ENCODE measurements at places on chromosomes 13 and 19. TPM values are rescaled to one million over a fixed set of nuclear protein-coding genes. Genes with fewer than 3 reads are reported as not detected.

KIR2DL3 gene
- total RNA-seq: not detected

NCAN gene
- 0.04 TPM for total RNA-seq

DNA sequence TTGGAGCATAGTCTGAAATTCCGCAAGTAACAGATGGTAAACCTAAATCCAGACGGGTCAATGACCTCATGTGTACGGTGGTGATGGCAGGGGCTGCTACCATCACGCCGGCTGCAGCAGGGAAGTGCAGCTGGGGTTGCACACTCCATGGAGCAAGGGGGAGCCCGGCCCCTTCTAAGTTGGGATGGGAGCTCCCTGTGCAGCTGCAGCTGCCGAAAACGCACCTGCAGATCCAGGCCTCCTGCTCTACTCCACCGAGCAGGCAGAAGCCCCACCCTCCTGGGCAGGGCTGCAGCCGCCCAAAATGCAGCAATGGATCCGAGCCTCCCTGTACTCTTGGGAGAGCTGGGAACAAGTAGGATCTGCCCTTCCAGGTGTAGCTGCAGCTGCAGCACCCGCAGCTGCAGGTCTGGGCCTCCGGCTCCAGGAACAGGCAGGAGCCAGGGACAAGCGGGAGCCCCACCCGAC lies 25.5 kb downstream of the KBTBD6 start:
- no peaks in the 10 kb centered on the region for H3K27me3 ChIP-seq
- no peaks in the 10 kb centered on the region for H3K36me3 ChIP-seq
- no peak overlapping the region for H3K27ac ChIP-seq

GRCh38 chr19:44260695-44261446 lies 1.2 kb downstream of the ZNF233 start:
- H3K36me3 ChIP-seq: no peaks in the 10 kb centered on the region
- H3K4me1 ChIP-seq: no peaks in the 10 kb centered on the region
- DNase-seq: no peak

DNA sequence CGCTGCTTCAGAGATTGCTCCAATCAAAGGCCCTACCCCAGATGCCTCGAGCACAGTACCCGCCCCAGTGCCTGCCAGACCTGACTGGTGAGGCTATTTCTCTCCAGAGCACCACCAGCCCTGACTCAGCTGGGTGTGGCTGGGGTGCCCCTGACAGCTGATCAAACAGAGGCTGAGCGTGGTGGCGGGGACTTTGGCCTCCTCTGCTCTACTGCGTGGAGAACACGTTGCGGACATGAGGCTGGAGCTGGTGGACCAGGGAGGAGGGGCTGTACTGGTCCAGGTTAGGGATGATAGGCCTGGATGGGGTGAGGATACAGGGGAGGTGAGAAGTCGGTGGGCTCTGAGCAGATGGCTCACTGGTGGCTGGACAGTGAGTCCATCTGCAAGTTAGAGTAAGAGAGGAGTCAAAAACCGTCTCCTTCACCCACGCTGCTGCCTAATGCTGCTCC lies 3.5 kb upstream of the DOCK6 start:
- no peak overlapping the region for H3K4me3 ChIP-seq
- no peaks in the 10 kb centered on the region for H3K4me1 ChIP-seq
- no peaks in the 10 kb centered on the region for H3K36me3 ChIP-seq
- no peak overlapping the region for H3K27ac ChIP-seq

DNA sequence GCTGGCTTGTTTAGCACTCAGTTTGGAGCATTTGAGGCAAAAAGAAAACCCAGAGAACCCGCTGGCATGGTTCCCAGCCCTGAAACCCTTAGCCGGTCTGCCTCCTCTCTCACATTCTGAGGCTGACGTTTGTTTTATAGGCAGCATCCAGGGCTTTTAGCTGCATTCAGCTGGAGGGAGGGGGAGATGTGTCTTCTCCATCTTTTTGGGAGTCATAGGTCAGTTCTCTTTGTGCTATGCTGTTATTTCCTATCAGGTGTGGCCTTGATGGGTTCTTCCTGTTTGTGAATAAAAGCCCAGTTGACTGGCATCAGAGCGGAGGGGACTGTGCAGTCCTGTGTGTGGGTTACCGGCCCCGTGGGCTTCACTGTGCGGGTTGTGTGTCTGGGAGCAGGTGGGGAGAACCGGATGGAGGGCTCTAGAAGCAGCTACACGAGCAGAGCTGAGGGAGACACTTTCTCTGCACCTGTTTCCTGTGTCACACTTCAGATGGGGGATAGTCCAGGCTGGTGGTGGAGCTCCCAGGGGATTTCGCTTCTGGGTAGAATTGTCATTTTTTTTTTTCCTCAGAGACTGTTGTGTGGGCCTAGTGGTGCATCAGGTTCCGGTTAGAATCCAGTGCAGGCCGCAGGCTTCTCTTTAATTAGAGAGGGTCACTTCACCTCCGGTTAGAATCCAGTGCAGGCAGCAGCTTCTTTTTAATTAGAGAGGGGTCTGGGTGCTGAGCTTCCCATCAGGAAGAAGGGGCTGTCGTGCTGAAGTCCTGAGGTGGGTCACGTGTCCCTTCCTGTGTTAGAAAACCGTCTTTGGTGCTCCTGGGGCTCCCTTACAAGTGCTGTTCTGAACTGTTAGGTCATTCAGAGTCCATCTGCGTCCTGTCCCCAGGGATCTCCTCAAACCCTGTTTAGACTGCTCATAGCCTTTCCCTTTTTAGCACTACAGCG lies 69.6 kb downstream of the ARHGEF7 start:
- H3K27ac ChIP-seq: no peak overlapping the region
- no peaks in the 10 kb centered on the region for H3K4me1 ChIP-seq
- no peaks in the 10 kb centered on the region for H3K27me3 ChIP-seq

All from pancreas (tissue), 10 donors.